ENCODE measurements at places on chromosomes 13 and 19. TPM values are rescaled to one million over a fixed set of nuclear protein-coding genes. Genes with fewer than 3 reads are reported as not detected.

The IZUMO2 gene
- total RNA-seq, result not detected

The CGB8 gene
- total RNA-seq, result not detected

- no peak for DNase-seq
These were observed 10.7 kb upstream of the SUPT20H start for GRCh38 chr13:37070145-37070695.

DNA sequence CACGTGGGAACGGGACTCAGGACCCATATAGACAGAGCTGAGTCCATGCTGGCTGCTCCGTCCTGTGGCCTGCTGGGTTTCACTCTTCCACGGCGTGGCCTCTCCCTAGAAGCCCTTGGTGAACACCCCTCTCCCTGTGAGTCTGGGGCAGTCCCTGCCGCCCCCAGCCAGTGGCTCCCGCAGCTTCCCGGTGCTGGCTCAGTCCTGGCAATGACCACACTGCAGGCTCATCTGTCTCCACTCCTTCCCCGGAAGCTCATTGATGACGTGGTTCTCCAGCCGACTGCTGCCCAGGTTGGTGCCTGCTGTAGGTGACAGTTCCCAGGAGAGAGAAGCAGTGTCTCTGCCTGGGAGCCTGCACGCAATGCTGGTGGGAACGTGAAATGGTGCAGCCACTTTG is 2.1 kb upstream of the TEX29 start:
- no peak for DNase-seq

The ARRDC5 gene
- total RNA-seq, result 4.3 TPM

DNA sequence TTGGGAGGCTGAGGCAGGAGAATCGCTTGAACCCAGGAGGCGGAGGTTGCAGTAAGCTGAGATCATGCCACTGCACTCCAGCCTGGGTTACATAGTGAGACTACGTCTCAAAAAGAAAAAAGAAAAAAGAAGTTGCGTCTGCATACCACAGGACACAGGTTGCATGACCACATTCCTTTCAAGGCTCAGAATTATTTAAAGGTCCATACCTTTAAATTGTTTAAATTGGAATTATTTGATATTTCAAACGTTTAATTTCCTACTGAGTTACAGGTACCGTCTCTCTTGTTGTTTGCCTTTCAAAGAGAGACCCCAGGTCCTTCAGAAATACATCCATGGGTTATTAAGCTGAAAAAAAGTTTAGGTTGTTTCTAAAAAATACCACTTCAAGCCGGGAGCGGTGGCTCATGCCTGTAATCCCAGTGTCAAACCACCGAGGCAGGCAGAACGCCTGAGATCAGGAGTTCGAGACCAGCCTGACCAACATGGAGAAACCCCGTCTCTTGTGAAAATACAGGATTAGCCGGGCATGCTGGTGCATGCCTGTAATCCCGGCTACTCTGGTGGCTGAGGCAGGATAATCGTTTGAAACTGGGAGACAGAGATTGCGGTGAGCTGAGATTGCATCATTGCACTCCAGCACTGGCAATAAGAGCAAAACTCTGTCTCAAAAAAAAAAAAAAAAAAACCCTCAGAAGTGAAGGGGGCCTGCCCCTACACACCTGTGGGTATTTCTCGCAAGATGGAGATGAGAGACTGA is 18.6 kb downstream of the ZNF816 start:
- no peak for DNase-seq

- DNase-seq, result no peak
These were observed 58.3 kb upstream of the MEDAG start for GRCh38 chr13:30847650-30848307.

DNA sequence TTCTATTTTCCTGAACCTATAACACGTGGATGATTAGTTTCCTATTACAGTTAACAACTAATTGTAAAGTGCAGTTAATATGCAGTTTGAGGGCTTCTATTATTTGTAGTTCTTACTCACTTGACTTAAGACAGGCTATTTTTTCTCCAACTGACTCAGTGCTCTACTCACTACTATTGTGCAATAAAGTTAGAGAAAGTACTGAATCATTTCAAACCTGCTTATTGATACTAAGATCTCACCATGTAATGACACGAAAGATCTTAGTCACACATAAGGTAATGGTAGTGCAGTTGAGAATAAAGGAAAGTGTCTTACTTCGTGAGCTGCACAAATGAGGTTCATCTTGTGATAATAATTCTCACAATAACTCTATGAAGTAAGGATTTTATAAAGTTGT is 22.8 kb upstream of the ITM2B start:
- DNase-seq, result no peak

DNA sequence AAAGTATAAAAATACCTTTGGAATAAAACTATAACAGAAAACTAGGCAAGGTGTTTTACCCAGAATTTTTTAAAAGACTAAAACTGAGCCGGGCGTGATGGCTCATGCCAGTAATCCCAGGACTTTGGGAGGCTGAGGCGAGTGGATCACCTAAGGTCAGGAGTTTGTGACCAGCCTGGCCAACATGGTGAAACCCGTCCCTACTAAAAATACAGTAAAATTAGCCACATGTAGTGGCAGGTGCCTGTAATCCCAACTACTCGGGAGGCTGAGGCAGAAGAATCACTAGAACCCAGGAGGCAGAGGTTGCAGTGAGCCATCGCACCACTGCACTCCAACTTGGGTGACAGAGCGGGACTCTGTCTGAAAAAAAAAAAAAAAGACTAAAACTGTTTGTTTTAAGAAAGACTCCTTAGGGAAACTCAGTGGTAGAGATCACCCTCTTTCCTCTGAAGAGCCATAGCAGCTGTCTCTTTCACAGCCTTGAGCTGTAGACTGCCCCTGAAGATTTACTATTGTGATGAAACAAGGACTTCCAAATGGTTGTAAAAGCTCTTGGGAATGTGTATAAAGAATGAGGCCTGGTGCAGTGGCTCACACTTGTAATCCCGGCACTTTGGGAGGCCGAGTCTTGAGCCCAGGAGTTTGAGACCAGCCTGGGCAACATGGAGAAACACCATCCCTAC is 14.7 kb upstream of the KCTD4 start:
- no peak for DNase-seq

The PEAK3 gene
- not detected for total RNA-seq

DNA sequence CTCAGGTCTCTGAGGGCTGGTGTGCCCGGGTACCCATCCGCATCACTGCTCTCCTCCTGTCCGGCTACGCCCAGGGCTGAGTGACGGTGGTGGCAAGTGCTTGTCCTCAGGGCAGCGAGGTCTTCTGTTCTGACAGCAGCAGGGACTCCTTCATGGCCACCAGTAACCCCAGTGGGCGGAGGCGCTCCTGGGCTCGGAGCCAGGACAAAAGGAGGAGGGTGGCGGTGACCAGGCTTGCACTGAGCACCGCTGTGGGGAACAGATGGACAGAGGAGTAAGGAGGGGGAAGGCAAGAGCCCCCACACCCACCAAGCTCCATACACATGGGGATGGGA is 5.8 kb downstream of the CD320 start:
- DNase-seq, result peak; percentile 14

DNA sequence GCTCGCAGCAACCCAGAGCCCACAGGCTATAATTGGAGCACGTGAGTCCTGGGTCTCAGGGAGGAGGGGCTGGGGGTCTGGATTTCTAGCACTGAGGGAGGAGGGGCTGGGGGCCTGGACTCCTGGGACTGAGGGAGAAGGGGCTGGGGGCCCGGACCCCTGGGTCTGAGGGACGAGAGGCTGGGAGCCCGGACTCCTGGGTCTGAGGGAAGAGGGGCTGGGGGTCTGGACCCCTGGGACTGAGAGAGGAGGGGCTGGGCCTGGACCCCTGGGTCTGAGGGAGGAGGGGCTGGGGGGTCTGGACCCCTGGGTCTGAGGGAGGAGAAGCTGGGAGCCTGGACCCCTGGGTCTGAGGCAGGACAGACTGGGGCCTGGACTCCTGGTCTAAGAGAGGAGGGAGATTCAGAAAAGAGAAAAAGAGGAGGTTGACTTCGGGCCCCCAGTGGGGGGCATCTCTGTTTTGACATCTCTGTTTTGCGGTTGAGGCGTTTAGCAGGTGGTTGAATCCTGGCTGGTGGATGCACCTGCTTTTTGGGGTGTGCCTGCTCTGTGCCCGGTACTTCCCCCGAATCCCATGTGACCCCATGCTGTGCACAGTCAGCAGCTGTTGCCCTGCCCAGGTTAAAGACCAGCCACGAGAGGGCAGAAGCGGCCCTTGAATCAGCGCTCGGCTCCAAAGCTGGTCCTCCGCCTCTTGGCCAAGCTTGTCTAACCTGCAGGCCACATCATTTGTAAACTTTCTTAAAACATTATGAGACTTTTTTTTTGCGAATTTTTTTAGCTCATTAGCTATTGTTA is 10.5 kb downstream of the PVR start:
- DNase-seq, result peak; percentile 62

The TTYH1 gene
- total RNA-seq, result not detected

DNA sequence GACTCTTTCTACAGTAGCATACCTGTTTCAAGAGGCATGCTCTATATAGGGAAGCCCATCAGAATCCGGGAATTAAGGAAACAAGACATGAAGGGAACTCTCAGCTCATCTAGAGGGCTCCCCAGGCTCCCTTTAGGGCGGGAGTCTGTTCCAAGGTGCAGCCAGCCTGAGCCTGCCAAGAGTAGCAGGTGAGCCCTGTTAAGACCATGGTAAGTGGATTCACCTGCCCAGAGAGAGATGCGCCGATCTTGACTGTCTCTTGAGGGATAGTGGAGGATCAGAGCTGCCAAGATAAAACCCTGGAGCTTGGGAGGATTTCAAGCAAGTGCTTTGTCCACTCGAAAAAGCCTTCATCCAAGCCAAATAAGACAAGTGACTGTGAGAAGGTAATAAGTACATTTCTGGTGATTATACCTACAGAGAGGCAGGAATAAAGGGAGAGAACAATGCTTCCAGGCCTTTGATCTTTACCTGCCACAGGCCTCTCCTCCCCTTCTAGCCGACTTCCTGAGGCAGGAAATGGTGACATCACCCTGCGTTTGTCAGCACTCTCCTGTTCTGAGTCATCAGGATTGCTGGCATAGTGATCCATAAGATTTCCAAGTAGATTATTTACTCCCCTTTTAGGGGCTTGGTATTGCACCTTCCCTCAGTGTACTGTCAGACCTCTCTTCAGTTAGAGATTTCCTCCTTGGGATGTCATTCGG is 31.5 kb downstream of the KLF5 start:
- no peak for DNase-seq

DNA sequence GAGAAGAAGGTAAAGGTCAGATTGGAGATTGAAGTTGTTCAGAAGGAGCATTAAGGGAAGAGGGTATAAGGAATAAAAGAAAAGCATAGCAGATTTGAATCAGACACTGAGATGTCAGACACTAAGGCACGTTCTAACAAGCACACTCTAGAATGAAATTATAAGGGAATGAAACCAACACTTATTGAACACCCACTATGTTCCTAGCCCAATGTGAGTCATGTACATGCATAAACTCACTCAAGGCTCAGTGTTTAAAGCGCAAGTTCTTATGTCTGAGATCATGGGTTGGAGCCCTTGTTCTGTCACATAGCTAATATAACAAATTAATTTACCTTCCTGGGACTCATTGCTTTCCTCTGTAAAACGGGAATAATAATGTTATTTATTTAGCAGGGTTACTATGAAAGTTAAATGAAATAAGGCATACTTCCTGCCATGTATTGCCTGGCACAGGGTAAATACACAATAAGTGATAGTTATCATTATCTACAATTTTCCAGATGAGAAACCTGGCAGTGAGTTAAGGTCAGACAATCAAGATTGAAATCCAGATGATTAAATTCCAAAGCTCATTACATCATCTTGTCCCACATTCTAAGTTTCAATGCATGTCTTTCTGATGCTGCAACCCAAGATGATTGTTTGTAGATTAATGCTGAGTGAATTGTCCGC is 68.3 kb upstream of the DACH1 start:
- DNase-seq, result no peak

The LAIR1 gene
- 31.0 TPM for total RNA-seq

GRCh38 chr13:19665427-19665859 is 32.0 kb downstream of the MPHOSPH8 start:
- no peak for DNase-seq

The PAK4 gene
- 13.7 TPM for total RNA-seq

The HIPK4 gene
- not detected for total RNA-seq

The STOML3 gene
- total RNA-seq, result not detected

Data from activated B cell treated with CpG ODN at 0.5 μM for 24 hours (primary cell).